Right lobe of liver (tissue), 6 donors: ENCODE measurements at places on chromosomes 13 and 19.

DNA sequence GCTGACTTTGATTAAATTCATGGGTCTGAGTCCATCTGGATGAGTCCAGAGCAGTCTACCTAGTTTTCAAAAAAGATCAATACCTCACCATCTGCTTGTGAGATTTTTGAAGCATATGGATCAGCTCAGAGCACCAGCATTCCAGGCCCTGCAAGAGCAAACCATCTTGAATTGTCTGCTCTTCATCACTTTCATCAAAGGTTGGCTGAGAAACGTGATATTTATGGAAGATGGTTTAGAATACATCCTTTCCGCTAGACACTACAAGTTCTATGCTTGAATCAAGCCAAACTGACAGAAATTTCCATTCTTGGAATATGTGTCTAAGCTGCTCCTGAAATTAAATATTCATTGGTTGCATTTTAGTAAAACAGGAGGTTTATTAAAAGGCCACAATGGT is 190.3 kb downstream of the KCNRG start:
- DNase-seq, result no peak

DNA sequence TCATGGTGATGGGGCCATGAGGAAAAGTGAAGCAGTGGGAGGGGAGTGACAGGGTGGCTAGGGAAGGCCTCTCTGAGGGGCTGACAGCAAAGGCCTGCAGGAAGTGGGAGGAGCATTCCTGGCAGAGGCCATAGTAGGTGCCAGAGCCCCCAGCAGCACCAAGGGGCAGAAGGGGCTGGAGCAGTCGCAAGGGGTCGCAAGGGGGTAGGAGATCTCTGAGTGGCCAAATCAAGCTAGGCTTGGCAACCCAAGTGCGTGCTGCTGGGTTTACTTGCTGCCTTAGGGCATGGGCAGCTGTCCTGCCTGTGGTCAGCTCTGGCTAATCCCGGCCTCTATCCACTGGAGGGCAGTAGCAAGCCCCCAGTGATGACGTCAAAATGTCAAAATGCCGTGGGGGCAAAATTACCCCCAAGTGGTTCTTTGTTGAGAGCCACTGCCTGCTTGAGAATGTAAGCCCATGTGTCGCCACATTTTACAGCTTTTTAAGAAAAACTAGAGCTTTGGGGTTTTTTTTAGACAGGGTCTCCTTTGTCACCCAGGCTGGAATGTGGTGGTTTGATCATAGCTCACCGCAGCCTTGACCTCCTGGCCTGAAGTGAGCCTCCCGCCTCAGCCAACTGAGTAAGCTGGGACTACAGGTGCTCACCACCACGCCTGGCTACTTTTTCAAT is 11.8 kb downstream of the CCDC97 start:
- DNase-seq, result peak; percentile 53

- DNase-seq, result no peak
These were observed 242.8 kb downstream of the B3GLCT start for GRCh38 chr13:31442571-31442970.

DNA sequence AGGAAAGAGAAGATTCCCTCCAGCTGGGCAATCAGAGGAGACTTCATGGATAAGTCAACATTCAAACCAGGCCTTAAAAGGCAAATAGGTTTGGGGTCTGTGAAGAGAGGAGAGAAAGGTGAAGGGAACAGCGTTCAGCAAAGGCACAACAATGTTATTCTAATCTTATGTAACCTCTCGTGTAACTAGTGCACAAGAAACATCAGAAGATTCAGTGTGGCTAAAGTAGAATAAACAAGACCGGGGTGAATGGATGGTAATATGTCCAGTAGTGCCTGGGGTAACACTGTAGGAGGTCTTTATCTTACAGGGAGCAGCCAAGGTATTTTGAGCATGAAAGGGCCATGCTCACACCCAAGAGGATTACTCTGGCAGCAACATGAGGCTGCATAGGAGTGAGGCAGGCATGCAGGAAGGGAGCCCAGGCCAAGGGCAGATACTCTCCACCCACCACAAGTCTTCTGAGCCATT is 24.1 kb downstream of the LHFPL6 start:
- DNase-seq, result no peak
